ENCODE measurements at places on chromosomes 13 and 19.
A peak's percentile ranks its signal among the peaks of the same experiment; 100 is the strongest.

- no peak for DNase-seq
These were observed 7.0 kb downstream of the U2AF2 start for GRCh38 chr19:55661826-55662225.

GRCh38 chr13:112690283-112690929, 568 bp downstream of the ATP11A start:
- DNase-seq = peak; percentile 91

- no peak for DNase-seq
These were observed 155.7 kb downstream of the TNFRSF19 start for GRCh38 chr13:23725922-23726321.

- DNase-seq = no peak
These were observed 36.7 kb downstream of the ZAR1L start for GRCh38 chr13:32278426-32278825.

All from mesenteric fat pad (tissue), 1 donor.